ENCODE measurements at places on chromosomes 5 and 9.

DNA sequence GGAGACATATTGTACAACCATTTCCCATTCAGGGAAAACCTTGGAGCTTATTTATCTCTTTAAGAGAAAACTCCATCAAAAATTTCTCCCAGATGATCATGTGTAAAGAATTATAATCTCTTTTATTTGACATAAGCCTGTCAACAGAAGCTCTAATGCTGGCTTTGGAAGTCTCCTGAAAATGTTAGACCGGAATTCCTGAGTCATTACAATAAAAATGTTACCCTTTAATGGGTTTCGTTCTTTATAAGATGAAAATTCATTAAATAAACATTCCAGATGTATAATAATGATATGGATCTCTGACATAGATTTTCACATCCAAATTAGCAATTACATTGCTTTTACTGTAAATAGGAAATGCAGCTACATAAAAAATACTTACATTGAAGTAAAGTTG is 1036.4 kb downstream of the EFNA5 start:
- DNase-seq = no peak

GRCh38 chr9:61666310-61666709 is 476.5 kb downstream of the SPATA31A7 start:
- no peak for DNase-seq

GRCh38 chr9:28624771-28625170 is 1051.5 kb upstream of the C9orf72 start:
- DNase-seq = no peak

- no peak for DNase-seq
Measured at GRCh38 chr5:135399794-135400542, 937 bp upstream of the MACROH2A1 start.

- DNase-seq = no peak
Measured at GRCh38 chr9:72952914-72953313, at the start of gene ALDH1A1. Gene ALDH1A1, minus strand, starts transcription at chr9:72953053. Its CDS starts 53 bp downstream, at chr9:72953000.

GRCh38 chr5:32369542-32370155 is 56.9 kb upstream of the MTMR12 start:
- no peak for DNase-seq

DNA sequence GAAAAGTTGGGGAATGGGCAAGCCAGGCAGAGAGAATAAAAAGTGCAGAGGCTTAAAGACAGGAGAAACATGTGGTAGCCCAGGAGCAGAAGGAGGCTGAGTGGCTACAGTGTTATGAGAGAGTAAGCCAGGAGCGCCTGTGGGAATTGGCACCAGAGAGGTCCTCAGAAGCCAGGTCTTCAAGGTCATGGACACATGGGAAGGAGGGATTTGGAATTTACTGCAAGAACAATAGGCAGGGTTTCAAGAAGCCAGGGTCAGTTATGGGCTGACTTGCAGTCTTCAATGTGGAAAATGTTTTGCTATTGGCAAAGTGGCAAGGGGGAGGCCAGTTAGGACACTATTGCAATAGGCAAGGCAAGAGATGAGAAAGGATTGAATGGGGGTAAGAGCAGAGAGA is 29.3 kb downstream of the ERAP1 start:
- no peak for DNase-seq

GRCh38 chr9:77725820-77726219 is 77.7 kb upstream of the GNA14 start:
- no peak for DNase-seq

DNA sequence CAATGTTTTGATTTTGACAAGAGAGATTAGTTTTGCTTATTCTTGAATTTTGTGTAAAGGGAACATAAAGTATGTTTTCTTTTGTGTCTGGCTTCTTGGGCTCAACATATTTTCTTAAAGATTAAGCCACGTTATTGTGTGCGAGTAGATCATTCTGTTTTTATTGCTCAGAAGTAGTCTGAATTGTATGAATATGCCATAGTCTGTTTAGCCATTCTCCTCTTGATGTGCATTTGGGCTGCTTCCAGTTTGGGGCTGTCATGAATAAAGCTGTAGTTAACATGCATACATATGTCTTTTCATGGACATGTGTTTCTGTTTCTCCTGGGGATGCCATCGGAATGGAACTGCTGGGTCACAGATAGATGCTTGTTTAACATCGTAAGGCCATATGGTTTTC is 198.9 kb downstream of the FANCC start:
- no peak for DNase-seq

DNA sequence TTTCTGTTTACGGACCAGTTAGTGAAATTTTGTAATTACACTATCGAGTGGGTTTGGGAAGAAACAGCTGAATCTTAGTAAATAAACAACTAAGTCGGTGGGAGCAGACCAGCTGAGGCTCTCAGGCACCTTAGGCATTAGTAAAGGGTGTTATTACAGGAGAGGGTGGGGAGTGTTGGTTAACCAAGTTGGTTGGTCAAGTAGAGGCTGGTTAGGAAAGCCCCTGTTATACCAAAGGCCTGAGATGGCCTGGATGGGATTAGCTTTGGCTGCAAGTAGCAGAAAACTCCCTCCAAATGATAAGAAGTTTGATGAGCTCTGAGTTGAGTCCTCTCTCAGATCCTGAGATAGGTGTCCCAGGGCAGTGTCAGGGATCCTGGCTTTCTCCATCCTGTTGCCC is 81.3 kb downstream of the PPARGC1B start:
- DNase-seq = no peak

DNA sequence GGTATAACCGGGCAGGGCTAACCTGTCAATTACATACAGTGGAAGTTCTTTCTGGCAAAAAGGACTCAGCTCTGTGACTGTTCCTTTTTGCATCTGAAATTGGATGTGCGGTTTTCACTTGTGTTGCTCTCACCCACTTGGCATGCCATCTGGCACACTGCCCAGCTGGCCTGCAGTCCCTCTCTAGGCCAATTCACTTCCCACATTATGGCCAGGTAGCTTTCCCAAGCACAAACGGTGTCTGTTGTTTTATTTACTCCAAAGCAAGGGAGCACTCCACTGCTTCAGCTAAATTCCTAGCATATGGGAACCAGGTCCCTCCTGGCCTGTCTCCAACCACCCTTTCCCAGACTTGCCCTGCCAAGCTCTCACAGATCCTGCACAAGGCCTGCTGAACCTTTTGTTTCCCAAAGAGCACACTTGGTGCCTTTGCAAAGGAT is 132.5 kb downstream of the SEMA6A start:
- DNase-seq = no peak

DNA sequence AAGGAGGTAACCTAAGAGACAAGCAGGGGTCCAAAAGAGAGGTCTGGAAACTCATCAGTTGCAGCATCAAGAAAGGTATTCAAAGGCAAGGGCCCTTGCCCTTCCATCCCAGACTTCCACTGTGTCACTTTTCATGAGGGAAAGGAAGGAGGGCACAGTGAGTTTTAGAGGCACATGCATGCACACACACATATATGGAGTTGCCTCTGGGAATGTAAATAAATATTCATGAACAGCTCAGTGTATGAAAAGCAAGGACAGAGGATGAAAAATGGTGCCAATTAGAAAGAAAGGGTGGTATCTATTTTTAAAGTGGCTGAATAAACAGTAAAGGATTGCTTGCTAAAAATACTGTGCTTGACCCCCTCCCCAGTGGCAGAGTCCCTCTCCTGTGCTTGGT is 105.3 kb upstream of the LRRTM2 start:
- DNase-seq = no peak

DNA sequence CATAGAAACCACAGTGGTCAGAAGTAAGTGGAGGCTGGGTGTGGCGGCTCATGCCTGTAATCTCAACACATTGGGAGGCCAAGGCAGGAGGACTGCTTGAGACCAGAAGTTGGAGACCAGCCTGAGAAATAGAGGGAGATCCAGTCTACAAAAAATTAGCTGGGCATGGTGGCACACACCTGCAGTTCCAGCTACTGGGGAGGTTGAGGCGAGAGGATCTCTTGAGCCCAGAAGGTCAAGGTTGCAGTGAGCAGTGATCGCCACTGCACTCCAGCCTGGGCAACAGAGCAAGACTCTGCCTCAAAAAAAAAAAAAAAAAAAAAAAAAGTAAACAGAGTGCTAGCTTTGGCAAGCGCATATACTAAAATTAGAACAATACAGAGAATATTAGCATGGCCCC is 24.6 kb downstream of the AK8 start:
- DNase-seq = no peak

GRCh38 chr9:93663877-93664548 is 87.6 kb downstream of the PHF2 start:
- no peak for DNase-seq

- no peak for DNase-seq
Measured at GRCh38 chr5:75306746-75307145, 30.3 kb upstream of the HMGCR start.
